T-helper 2 cell treated with Interferon-gamma antibody and Interleukin-4, amounts not matched to agents 5 μg/mL and 100 μg/mL, for 36 hours (primary cell): ENCODE measurements at places on chromosomes 7 and 10.
A peak's percentile ranks its signal among the peaks of the same experiment; 100 is the strongest.

GRCh38 chr10:100341953-100342626 is 4.9 kb upstream of the SCD start:
- DNase-seq, result peak; percentile 39

GRCh38 chr7:9921326-9921725 is 1052.3 kb upstream of the PHF14 start:
- DNase-seq, result no peak

DNA sequence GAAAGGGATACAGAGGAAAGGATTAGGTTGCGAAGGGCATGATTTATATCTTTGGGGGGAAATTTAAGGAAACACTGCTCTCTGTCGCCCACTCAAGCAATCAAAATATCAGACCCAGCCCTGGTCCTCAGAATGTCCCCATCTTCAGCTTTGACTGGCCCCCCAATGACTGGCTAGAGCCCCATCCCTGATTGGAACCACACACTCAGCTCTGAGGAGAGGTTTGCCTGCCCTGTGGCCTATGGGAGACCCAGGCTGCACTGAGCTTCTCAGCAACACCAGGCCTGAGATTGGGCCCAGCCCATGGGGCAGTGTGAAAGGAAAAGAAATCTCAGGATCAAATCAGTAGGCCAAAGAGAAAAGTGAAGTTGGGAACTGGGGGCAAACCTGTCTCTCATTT is 69.5 kb downstream of the ADCYAP1R1 start:
- no peak for DNase-seq

DNA sequence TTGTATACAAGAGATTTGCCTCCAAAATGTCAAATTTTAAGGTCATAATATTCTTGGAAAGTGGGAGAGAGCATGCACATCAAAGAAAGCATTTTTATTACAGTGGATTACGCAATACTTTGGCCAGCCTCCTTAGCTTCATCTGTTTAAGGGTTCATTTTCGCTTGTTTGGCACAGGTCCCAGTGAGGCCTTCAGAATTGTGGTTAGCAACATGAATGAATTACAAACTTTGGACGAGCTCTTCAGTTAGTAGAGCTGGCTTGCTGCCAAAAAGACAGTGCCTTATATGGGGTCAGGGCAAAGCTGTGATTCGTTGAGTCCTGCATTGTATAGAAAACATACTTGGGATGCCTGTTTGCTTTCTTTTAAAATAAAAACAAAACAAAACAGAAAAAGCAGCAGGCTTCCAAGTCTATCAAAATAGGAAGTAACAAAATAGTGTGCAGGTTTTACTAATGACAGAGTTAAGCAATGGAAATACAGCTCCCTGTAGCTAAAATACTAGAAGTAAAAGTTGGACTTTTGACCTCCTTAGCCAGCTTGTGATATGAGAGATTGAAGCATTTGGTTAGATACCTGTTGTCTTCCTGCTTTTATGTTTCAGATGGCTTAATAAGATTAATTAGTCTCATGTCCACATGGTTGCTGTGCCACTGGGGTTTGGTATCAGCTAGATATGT is 190.8 kb downstream of the MLLT10 start:
- DNase-seq, result no peak

DNA sequence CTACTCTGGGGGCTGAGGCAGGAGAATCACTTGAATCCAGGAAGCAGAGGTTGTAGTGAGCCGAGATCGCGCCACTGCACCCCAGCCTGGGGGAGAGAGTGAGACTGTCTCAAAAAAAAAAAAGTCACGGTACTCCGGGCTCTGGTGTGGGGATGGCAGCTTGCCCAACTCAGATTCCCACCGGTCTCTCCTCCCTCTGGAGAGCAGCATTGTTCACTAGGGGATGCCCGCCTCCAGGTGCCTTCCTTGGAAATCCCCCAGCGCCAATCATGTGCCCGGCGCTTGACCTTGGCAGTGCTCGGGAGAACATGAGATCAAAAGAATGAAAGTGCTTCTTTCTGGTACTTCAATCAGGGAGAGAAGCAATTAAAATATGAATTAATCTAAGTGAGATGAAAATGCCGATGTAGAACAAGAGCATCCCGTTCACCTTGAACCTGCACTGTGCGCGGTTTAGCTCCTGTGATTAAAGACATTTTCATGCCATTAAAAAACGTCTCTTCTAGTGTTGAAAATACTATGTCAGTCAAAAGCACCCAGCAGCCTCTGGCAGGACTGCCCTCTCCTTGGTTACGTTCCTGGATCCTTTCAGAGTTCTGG is 1127.3 kb upstream of the AUTS2 start:
- DNase-seq, result no peak

- no peak for DNase-seq
These were observed 181.4 kb downstream of the GNAT3 start for GRCh38 chr7:80330434-80330833.

GRCh38 chr10:43421519-43421918 is 12.5 kb upstream of the HNRNPF start:
- DNase-seq, result no peak

DNA sequence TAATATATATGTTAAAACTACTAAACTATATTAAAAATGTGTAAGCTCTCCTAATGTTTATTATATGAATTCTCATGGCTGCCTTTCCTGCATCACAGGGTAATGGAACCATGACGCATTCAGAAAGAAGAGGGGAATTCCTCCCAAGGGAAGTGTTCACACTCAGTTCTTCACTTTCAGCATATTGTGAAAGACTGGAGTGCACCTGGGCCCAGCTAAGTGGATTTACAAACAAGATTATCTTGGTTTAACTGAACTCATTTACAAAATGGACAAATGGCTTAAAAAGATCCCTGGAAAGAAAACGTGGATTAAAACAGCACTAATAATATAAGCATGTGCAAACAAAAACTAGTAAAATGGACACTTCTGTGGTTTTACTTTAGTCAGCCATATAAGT is 149.8 kb downstream of the DOCK4 start:
- no peak for DNase-seq

DNA sequence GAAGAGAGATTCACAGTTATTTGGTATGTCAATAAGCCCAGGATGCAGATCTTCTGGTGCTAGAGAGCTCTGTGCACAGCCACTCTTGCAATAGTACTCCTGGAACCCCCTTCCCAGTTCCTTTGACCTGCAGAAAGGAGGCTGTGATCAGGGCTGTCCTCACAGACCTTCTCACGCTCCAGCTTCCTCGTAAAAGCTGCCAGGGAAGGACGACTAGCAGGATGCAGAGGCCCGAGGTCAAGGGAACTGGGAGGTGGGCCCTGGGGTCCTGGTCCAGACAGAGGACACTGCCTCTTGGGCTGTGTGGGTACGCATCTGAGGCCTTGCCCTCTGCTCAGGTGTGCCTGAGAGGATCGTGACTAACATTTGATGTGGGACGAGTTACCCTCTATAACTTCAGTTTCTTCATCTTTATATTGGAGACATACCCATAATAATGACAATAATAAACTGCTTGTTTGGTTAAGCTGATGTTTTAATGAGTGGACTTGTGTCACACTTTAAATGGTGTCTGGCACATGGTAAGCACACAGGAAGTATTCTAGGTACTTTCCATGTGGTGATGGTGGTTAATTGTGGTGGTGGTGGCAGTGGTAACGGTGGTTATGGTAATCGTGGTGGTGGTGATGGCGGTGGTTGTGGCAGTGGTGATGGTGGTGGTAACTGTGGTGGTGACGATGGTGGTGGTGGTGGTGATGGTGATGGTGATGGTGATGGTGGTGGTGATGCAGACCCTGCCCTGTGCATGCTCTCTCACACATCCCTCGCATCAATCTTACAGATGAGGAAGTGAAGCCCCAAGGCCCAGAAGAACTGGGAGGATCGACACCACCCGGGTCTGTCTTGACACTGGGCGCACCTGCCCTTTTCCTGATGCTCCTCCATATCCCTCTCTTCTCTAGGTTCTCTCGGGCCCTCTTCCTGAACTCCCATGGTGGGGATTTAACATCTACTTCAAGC is 235.2 kb upstream of the GRB10 start:
- no peak for DNase-seq

DNA sequence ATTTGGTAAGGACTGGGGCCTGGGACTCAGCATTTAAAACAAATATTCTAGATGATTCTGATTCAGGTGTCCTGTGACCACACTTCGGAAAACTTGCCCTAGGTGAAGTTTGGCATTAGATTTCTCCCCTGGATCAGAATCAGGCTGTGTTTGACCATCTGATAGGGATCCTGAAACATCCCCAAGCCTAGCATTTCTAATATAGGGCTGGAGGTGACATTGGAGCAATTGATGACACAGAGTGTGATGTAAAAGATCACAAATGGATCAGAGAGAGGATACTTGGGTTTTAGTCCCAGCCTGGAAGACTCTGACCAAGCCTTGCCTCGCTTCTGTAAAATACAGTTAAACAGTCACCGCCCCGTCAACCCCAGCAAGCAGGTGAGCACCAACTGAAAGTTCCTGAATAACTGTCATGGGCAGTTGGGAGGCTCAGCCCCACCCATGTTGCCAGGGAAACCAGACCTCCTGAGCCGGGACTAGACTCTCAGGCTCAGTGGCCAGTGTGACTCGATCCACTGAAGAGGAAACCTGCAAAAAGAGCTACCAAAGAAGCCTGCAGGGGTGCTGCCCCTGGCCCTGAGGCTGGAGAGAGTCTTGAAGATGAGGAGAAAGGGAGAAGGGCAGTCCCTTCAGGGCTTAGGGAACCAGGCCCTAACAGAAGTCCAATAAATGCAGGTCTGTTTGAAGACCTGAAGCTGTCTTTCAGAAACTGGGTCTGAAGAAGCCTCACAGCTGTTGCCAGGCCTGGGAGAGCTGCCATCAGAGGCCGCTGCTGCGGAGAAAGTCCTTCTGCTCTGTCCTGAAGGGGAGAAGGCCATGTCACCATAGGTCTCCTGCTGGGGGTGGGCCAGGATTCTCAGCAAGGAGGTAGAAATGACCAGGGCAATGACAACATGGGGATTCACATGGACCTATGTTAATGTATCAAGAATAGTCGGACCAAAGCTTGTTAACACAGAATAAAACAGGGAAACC is 126.1 kb upstream of the KCNMA1 start:
- no peak for DNase-seq

DNA sequence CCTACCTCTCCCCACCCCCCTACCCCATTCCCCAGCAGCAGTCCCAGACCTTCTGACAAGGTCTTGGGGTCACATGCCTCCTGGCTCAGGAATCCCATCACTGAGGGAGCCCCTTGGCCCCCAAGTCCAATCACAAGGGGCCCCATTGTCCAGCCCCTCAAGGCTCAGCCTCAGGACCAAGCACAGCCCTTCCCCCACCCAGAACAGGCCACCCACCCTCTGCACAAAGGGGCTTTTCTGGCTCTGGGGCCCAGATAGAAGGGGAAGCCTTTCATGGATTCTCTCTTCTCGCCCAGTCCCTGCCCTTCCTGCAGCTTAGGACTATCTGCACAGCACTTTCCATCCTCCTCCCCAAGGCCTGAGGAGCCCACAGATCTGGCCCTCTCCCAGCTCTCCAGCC is 4.8 kb downstream of the FBXL15 start:
- no peak for DNase-seq

GRCh38 chr7:13021566-13022300 is 334.3 kb downstream of the ARL4A start:
- DNase-seq, result no peak

DNA sequence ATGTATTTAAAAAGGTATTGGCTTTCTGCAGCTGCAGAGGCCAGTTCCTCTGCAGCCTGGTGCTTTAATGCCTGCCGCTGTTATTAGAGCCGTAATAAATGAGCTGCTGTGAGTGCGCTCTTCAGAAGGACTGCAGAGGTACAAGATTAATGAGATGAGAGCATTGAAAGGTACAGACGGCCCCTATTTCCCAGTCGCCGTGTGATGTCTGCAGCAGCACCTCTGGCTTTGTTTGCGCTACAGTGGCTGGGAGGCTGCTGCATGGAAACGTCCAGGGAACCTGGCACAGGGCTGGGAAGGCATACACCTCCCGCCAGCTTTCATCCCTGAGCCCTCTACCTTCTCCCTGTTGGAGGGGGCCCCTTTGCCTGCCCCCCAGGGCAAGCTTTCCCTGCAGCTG is 383.8 kb upstream of the ZMIZ1 start:
- DNase-seq, result no peak

- DNase-seq, result no peak
These were observed 262.8 kb downstream of the BBS9 start for GRCh38 chr7:33392148-33392547.

DNA sequence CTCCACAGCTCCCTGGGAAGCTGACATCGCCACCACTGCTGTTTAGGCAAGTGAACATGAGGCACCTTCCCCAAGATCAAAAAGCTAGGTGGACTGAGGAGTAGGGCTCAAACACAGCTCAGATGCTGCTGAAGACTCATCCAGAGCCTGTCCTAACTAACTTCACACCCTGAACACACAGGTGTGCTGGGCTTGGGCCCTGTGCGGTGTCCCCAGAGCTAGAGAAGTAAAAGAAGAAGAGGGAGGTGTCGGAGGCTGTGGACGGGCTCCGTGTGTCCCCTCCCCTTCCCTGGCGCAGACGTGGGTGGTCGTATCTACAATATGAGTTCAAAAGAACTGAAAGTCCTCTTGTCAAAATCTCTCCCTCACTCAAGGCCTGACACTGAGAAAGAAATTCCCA is 373.4 kb upstream of the MGMT start:
- DNase-seq, result no peak

- DNase-seq, result no peak
These were observed 124.5 kb downstream of the POU6F2 start for GRCh38 chr7:39102234-39102633.

- DNase-seq, result no peak
These were observed 11.8 kb upstream of the TIAL1 start for GRCh38 chr10:119608316-119609155.

DNA sequence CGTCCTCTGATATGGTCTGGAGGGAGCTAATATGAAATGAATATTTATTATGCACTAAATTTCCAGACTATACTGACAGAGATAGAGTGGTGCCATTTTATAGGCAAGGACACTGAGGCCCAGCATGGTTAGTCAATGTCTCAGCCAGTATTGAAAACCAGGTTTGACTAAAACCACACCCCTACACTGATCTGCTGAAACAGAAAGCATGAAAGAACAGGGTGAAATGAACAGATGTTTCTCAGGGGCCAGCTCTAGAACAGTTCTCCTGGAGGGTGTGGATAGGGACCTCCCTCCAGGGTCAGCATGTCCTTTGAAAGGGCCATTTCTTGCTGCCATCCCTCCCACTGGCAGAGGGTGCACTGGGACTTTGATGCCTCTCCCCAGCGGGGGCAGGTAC is 700.5 kb downstream of the GRID1 start:
- DNase-seq, result no peak
